COLO829 (cell line): ENCODE measurements at places on chromosomes 13 and 19.

DNA sequence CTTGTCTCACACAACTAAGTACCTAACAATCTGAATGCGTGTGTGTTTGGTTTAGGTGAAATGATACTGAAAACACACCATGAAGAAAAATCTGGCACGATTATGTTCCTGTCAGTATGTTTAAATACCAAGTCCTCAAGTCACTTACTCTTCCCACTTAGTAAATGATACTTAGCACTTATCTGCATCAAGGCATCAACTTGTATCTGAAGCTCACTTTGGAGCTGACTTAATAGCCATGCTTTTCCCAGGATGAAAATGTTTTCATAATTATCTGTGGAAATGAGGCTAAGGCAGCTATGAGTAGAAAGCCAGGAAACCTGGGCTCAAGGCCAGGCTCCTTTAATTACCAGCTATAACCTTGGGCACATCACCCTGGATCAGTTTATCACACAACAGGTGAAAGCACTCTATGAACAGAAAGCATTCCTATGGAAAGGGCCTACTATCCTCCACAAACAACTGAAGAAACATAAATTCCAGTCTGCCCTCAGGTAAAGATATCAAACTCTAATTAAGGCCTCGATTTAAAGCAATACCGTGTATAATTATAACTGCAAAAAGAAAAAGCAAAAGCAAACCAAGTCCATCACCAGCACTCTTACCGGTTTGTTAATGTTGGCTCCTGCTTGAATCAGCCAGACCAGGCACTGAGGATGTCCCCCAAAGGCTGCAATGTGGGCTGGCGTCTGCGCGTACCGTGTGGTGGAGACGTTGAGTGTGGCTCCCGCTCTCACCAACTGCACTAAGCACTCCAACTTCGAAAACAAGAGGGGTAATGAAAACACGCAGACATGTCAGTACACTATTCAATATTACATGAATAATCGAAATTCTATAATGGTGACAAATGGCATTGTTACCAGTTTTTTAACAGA is 4.6 kb downstream of the ANKRD10 start:
- DNase-seq = no peak

DNA sequence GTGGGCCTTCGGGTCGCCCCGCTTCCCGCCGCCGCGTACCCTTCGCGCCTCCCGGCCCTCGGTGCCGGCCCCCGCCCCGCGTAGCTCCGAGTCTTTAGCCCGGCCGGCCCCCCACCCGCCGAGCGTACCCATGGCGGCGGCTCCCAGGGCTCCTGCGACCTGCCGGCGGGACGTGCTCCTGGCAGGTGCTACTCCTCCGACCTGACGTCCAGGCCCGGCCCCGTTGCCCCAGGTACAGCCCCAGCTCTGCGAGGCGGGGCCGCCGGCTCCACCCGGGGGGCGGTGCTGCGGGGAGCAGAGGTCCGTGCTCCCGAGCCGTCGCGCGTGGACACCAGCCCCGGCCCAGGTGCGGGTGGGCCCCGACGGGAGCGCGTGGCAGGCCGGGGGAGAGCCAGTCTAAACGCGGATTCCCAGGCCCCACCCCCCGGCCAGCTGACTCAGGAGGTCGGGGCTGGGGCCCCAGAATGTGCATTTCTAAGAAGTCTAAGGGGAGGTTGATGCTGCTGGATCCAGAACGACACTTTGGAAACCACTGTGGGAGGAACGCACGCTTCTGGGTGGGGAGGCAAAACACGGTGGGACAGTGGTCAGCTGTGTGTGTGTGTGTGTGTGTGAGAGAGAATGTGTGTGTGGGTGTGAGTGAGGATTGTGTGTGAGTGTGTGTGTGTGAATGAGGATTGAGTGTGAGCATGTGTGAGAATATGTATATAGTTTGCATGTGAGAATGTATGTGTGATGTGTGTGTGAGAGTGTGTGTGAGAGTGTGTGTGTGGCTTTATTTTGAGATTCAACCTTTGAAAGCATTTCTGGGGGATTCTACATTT is at the start of gene SLC15A1:
Gene SLC15A1 (minus strand): TSS at position 206 of the 824 bp plus-strand sequence. CDS start 74 bp downstream, at position 132.
- no peak for DNase-seq

DNA sequence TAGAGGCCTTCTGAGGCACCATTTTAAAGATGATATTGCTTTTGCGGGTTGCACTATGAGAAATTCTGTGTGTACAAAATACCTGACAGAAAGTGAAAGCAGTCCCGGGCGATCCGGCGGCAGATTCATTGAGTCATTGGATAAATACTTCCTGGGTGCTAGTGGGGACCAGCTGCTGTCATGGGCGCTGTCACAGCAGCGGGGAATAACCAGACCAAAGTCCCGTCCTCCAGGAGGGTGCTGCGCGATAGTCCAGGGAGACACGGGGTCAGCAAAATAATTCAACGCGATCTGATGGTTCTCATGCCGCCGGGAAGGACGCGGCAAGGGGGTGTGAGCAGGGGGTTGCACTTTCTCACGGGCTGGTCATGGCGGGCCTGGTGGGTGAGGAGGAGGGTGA is 13.5 kb downstream of the ZFR2 start:
- no peak for DNase-seq

- DNase-seq = no peak
These were observed 335.7 kb downstream of the RFC3 start for GRCh38 chr13:34153428-34154180.

- peak; percentile 25 for DNase-seq
These were observed 154.0 kb upstream of the GPR12 start for GRCh38 chr13:26914624-26915023.

DNA sequence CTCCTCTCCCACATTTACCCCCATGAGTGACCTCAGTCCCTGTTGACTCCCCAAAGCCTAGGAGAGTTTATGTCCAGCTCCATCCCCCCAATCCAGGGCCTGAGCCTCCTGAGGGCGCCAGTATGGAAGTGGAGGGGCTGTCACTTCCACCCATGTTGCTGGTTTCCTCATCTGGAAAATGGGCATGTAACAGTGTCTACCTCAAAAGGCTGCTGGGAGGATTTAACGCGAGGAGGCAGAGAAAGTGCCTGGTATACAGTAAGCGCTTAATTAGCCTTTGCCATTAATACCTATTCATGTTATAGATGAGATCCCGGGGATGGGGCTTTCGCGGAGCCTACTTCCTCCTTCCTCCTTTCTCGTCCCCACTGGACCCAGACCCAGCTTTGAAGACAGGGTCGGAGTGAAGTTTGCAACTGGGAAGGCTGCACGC is 476 bp downstream of the TYK2 start:
- DNase-seq = no peak

GRCh38 chr19:35347171-35347929 is at the start of gene FFAR1:
FFAR1 (plus strand) TSS chr19:35347902; CDS start chr19:35351552, 3,650 bp downstream.
- no peak for DNase-seq

GRCh38 chr19:22517496-22518411 is 95.6 kb upstream of the ZNF98 start:
- DNase-seq = no peak

GRCh38 chr19:31718032-31718431 is 368.8 kb upstream of the TSHZ3 start:
- no peak for DNase-seq
